ENCODE measurements at places on chromosomes 2 and 18.

DNA sequence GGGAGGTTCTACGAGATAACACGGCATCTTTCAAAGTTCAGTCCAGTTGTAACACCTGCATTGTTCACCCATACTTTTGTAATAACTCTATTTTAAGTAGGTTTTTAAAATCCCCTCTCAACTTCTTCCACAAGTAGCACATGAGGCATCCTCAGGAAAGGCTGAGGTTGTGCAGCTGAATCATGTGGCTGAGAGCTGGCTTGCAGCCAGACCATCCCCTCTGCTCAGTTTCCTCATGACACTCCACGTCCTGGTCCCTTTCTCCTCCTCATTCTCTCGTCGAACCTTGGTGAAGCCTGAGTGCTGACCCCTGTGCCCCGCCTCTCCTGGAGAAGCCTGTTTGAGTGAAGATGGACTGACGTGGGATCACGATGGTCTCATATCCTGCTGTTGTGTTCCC is 42.5 kb downstream of the POU3F3 start:
- no peak for DNase-seq

DNA sequence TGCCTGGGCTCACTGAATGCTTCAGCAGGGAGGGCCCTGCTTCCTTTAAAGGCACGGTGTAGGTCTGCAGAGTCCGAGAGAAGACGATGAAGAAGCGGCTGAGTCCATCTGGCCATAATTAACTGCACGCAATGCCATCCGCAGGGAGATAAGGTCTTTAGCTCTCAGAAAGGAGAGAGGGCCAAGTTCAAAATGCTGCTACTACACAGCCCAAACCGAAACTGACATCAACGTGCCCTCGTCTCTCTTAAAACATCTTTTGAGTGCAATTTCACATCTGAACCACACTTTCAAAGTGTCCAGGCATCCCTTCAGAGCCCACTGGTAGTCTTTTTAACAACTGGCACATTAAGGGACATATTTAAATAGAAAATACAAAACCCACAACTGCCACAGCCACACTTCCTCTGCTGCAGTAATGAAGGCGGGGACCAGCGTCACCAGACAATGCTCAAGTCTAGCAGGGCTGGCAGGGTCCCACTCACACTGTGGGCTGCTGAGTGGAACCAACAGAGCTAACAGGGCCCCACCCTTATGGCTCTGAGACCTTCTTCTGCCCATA is 35.8 kb downstream of the ST3GAL5 start:
- no peak for DNase-seq

- DNase-seq: peak; percentile 75
These were observed 59.1 kb downstream of the ARL4C start for GRCh38 chr2:234437642-234438304.

DNA sequence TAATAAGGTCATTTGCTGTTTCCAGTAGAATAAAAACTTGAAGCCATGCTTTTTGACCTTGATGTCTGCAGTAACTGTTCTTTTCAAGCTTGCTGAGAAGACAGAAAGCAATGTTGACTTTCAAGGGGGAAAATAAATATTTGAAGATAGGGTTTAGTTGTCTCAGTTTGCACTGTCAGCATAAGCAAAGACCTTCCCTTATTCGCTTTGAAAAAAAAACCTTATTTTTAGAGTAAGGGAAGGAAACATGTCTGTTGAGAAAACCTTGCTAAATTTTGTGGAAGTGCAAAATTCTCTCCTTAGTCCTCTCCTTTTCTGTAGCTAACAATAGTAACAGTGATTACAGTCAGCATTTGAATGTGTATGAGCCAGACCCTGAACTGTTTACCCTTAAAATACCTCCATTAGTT is 43.1 kb downstream of the MAP4K4 start:
- DNase-seq: no peak

DNA sequence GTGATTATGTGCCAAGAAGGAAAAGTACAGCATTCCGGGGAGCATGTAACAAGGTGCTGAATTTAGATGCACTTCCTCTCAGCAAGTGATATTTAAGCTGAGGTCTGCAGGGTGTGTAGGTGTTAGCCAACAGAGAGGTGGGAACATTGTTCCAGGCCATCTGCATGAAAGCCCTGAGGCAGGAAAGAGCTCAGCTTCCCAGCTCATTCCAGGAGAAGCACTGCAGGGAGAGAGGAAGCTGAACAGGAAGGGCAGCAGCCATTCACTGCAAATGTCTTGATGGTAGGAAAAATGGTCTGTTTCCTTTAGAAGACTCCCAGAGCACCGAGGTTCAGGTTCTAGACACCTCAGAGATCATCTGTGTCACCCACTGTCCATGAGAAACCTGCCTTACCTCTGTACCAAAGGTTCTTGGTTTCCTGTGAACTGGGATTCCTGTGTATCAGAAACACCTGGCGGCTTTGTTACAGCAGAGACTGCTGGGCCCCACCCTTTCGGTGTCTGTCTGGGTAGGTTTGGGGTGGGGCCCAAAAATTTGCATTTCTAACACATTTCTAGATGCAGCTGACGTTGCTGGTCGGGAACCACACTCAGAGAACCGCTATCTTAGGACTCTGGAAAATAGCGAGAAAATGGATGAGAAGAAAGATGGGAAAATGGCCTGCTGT is 84.0 kb downstream of the RTN4 start:
- no peak for DNase-seq

DNA sequence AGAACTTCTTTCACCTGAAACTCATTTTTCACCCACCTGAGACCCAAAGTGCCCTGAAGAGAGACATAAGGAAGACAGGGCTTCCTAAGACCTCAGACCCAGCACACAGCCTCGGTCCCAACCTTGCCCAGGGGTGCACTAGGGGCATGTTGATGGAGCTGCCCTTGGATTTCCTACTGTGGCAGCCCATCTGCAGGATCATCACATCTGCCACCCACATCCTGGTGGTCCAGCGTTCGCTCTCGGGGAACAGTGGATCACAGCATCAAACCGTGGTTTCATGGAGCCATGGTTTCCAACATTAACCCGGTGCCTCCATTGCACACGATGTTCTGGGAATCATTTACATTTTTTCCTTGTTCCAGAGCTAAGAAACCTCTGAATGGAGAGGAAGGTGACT is 186.4 kb downstream of the TFCP2L1 start:
- DNase-seq: no peak

GRCh38 chr2:175815537-175815936 is 186.5 kb downstream of the LNPK start:
- DNase-seq: no peak

DNA sequence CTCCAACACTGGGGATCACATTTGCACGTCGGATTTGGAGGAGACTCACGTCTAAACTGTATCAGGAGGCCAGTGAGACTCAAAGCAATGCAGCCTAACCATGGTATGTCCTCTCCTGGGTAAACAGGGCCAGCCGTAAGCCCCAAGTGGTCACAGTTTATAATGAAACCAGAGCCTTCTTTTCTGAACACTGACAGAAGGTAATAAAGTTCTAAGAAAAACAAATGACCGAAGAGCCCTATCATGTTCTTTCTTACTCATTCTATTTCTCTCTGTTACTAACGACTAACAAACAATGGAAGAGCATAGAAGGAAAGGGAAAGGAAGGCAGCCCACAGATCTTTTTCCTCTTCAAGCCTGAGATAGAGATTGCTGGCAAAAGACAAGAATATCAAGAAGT is 796.8 kb upstream of the SOX11 start:
- DNase-seq: peak; percentile 11

DNA sequence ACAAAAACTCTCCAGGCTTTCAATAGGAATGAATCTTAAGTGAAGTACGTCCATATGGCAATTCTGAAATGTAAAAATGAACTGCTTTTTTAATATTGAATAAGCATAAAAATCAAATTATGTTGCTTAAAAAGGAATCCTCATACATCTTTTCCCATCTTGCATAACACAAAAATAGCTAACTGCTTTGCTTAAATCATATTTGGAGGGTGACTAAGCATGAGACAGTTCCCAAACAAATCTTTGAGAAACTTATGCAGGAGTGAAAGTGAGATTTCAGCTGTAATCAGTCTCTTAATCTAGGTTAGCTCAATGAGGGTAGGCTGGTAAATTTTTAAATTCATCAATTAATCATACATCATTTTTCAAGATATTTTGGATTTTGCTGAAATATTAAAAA is 111.5 kb downstream of the MBD5 start:
- DNase-seq: no peak

DNA sequence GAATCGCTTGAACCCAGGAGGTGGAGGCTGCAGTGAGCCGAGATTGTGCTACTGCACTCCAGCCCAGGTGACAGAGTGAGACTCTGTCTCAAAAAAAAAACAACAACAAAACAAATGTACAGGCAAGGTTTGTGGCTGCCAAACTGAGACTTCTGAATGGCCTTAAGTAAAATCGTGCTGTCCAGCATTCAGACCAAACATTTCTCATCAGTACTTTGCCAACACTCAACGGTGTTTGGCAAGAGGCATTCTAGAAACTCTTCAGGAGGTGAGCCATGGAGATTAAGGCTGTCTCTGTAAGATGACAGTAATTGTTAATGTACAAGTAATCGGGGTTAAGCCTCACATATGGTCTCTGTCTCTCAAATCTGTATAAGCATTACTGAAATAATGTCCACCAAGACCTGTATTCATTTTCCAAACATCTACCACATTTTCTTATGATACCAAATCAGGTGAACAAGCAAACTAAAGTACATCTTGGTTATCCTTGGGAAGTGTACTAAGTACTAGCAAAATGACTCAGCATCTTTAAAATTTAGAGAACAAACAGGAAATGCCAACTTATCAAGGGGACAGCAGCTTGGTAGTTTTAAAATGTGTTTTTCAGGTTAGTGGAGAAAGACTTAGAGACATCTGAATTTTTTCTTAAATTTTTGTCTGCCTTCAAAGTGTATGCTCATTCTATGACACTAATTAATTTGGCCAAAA is 29.3 kb downstream of the SERPINE2 start:
- DNase-seq: no peak

DNA sequence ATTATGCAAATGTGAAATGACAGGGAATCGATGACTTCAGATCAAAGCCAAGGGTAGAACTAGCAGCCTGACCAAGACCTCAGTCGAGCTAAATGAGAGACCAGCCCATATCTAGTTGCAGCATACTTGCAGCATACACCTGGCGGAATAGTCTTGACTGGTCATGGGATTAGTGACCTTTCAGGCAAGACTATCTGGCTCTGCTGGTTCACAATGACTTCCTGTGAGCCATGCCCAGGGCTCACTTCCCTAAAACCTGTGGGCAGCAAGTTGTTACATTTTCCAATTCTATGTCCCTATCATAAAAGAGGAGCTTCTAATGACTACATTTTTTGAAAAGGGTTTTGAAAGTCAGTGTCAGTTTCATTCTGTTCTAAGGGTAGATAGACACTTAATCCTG is 1624.9 kb upstream of the CELF4 start:
- DNase-seq: no peak

DNA sequence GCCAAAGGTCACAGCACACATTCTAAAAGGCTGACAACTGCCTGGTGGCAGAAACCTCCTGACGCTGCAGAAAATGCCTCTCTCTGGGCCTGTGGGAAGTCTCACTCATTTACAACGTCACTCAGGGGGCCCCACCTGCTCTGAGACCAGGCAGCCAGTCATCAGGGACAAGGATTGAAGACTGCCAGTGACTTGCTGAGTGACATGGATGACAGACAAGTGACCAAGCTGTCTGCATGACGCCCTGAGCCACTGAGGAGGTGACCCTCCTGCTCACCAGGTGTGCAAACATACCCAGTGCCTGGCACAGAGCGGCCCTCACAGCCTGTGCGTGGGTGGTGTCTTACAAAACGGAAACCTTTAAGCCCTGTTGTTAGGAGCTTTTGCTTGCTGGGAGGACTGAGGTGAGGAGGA is 392.4 kb downstream of the TNS1 start:
- peak; percentile 94 for DNase-seq

DNA sequence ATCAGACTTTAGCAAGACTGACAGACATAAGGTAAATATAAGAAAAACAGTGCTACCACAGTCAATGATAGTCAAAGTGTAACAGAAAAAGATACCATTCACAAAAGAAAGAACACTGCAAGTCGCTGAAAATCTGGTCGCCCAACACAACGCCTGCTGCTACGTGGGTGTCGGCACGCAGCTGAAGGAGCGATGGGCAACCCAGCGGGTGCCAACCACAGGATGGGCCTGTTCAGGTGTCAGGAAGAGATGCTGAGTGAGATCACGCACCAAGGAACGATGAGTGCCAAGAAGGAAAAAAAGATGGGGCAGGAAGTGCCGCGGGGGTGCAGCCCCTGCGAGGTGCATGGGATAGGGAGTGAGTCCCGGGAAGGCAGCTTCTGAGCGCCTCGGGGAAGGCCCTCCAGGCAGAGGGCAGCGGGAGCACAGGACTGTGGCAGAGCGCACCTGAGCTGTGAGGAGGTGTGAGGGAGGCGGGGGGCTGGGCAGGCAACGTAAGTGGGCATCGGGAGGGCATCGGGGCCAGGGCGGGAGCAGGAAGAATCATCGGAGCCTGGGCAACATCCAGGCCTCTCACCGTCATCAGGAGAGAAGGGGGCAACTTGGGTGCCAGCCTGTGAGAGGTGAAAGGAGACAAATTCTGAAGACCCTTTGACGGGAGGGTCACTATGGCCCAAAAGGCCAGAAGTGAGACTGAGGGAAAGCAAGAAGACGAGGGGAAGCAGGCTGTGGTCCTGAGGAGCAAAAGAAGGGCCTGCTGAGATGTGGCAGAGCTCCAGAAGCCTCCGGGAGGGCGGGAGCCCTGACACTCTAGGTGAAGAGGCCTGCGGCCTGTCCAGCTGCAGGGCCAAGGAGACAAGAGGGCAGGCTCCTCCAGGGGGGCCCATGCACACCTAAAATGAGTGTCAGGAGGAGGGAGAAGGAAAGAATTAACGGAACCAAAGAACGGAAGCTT is 14.8 kb upstream of the MTERF4 start:
- DNase-seq: no peak

- DNase-seq: no peak
These were observed 192.8 kb upstream of the ZNF521 start for GRCh38 chr18:25544546-25545287.

DNA sequence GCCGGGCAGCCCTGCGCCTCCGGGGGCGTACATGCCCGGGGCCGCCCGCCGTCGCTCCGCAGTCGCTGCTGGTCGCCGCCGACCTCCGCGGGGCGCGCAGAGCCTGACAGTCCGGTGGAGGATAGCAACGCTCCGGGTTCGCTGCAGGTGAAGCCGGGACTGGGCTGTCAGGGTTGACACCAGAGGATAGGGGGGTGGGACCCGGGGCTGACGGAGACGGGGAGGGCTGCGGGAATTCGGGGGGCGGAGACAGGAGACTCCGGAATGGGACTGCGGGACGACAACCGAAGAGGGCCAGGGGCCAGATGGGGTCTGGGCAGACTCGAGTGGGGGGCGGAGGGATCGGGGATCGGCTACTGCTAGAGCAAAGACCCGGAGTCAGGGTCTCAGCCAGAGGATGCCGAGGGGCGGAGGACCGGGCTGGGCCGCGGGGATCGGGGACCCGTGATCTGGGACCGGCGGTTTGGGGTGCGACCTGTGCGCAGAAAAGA is 403 bp downstream of the TMEM127 start:
- no peak for DNase-seq

GRCh38 chr2:54638774-54639187 is 84.7 kb upstream of the EML6 start:
- DNase-seq: no peak

GRCh38 chr2:127082974-127083373 is 24.0 kb downstream of the BIN1 start:
- DNase-seq: no peak
